ENCODE measurements at places on chromosomes 7 and 10.

DNA sequence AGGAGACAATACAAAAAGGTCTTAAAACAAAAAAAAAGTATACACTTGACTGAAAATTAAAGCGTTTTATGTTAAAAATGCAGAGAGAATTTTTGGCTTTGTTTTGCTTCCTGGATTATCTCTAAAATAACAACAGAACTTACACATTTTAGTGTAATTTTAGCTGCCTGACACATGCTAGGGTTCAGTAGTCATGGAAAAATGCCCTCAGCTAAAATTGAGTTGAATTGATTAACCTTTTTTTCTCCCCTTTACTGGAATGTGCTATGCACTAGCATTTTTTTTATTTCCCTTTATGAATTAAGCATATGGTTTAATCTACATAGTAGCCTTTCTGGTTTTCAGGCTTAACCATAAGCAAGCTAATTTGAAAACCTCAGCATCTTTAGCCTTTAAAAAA is 89.9 kb downstream of the ZNF277 start:
- no peak for DNase-seq

GRCh38 chr7:36416251-36416650 is 26.6 kb downstream of the ANLN start:
- DNase-seq = no peak

DNA sequence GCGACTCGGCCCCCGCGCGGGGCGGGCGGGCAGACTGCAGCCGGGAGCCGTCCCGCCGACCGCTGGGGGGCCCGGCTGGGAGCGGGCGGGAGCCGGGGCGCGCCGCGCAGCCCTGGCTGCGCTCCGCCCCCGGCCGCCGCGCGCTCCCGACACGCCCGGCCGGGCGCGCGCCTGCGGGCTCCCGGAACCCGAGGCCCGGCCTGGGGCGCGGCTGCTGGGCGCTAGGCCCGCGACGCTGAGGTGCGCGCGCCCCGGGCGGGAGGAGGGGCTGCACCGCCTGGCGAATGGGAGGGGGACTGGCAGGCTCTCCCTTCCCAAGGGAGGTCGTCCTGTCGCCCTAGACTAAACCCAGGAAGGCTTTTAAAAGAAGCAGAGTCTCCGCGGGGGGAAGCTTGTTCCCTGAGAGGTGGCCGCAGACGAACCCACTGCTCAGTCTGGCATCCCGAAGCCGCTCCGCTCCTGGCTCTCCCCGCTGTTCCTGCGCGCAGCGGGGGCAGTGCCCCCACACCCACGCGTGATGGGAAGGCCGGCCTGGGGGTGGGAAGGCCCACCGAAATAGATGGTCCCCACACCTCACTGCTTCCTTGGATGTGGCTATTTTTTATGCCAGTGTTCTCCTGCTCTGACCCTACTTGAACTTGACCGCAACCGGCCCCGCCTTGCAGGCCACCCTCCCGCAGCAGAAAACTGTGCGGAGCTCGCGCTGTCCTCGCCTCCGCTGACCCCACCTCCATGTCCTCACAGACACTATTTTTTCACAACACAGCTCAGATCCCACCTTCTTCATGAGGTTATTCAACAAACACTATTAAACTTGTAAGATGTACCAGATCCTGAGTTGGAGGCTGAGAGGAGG is at the start of gene VOPP1:
VOPP1 (minus strand) TSS at position 125 of the 856 bp plus-strand sequence. CDS start 178 bp downstream, outside the sequence.
- peak; percentile 81 for DNase-seq

GRCh38 chr10:25678666-25679065 is 255.4 kb upstream of the MYO3A start:
- no peak for DNase-seq

DNA sequence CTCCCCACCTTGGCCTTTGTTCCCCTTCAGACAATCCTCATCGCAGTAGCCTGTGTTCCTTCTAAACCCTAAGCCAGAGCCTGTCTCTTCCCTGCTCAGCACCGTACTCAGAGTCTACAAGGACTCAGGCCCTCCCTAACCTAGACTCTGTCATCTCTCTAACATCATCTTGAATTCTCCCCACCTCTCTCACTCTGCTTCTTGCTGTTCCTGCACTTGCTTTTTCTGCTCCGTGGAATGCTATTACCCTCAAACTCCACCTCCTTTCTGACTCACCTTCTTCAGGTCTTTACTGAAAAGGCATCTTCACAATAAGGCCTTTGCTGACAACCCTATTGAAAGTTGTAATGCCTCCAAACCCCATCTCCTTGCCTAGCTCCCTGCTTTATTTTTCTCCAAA is 141.0 kb downstream of the DKK1 start:
- DNase-seq = no peak
